ENCODE measurements at places on chromosomes 5 and 9. TPM values are rescaled to one million over a fixed set of nuclear protein-coding genes. Genes with fewer than 3 reads are reported as not detected.

- H3K36me3 ChIP-seq = no peaks in the 10 kb centered on the region
- DNase-seq = no peak
- H3K4me1 ChIP-seq = peaks cover 64% of the 10 kb centered on the region
These were observed 204.2 kb downstream of the ARHGAP26 start for GRCh38 chr5:142974409-142974808.

DNA sequence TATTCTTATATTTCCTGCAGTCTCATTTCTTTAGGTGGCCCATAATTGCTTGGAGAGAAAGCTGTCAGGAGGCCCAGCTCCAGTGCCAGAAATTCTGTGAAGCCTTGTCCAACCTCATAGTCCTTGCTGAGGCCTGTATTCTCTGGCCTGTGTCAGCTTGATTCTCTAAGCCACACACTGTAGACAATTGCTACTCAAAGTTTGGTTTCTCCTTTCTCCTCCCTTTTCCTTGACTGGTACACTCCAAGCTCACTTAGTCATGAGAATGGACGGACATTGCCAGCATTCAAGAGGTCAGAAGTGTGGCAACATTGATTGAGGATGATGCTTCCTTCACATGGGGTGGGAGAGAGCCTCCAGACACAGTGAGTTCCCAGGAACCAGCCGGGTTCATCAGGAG is 71.3 kb upstream of the CXCL14 start:
- no peak for DNase-seq
- H3K36me3 ChIP-seq = no peaks in the 10 kb centered on the region
- H3K4me1 ChIP-seq = no peaks in the 10 kb centered on the region
- no peak overlapping the region for H3K4me3 ChIP-seq

- no peak for DNase-seq
- H3K27me3 ChIP-seq = no peaks in the 10 kb centered on the region
- H3K36me3 ChIP-seq = no peaks in the 10 kb centered on the region
- no peaks in the 10 kb centered on the region for H3K4me1 ChIP-seq
These were observed 176.9 kb downstream of the EBF1 start for GRCh38 chr5:158922816-158923215.

HEMGN gene
- 2.3 TPM for total RNA-seq

OR5C1 gene
- total RNA-seq = not detected

DNAJC18 gene
- total RNA-seq = 7.3 TPM

LRRTM2 gene
- total RNA-seq = not detected
